ENCODE measurements at places on chromosomes 5 and 9.

GRCh38 chr5:156036640-156037039 lies 290.3 kb upstream of the SGCD start:
- peak; percentile 35 for DNase-seq

DNA sequence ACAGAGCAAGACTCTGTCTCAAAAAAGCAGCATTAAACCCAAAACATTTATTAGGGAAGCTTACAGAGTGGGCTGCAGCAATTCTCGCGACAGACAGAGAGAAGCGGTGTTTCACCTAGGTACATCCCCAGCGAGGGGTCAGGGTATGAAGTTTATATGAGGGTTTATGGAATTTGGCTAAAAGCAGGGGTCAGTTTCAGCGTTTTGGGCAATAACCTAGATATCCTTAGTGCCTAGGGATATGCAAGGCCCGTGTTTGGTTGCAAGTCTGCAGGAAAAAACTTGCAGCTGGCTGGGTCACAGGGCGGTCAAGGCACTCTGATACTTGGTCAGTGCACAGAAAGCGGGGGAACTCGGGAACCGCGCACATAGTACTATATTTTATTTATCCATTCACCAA lies 649 bp upstream of the GLE1 start:
- peak; percentile 4 for DNase-seq

DNA sequence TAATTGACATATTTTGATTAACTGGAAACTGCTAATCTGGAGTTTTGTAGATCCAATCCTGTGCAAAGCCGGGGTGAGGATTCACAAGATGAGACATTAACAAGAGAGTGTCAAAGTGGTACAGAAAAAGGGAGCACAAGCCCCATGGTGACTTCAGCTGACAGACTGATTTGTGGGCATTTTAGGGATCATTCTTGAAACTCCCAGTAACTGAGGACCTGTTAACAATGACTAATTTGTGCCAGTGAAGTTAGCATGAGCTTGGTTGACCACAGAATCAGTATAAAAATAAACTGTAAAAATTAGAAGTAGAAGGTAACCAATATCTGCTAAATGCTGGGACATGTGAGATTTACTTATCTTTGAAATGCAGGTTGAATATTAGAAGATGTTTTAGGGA lies 1578.3 kb downstream of the EFNA5 start:
- DNase-seq: peak; percentile 13

- DNase-seq: no peak
Measured at GRCh38 chr5:1164696-1165630, 36.4 kb upstream of the SLC6A19 start.

- DNase-seq: no peak
Measured at GRCh38 chr9:16459421-16460148, 410.9 kb downstream of the BNC2 start.

DNA sequence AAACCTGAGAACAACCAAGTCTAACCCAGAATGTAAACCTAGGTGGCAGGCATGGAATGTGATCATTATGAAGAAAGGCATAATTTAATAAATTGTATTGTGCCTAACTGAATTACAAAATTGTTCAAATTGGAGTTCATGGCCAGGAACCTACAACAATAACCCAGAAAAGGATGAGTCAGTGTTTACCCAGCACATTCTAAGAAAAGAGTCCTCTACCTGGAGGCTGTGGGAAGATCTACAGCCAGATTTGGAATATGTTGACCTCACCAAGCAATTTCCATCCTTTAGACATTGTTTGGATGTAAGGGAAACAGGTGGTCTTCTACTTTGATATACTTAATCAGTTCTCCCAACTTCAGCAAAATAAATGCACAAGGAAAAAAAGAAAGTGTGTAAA lies 152.2 kb downstream of the TMEM161B start:
- DNase-seq: no peak

GRCh38 chr5:122772446-122772845 lies 2.4 kb upstream of the SNX2 start:
- peak; percentile 82 for DNase-seq

GRCh38 chr5:125668884-125669283 lies 754.3 kb upstream of the GRAMD2B start:
- peak; percentile 19 for DNase-seq

- DNase-seq: no peak
Measured at GRCh38 chr5:127754706-127755105, 51.5 kb downstream of the CCDC192 start.

GRCh38 chr5:32711681-32712480 lies 760 bp downstream of the NPR3 start:
- peak; percentile 42 for DNase-seq

DNA sequence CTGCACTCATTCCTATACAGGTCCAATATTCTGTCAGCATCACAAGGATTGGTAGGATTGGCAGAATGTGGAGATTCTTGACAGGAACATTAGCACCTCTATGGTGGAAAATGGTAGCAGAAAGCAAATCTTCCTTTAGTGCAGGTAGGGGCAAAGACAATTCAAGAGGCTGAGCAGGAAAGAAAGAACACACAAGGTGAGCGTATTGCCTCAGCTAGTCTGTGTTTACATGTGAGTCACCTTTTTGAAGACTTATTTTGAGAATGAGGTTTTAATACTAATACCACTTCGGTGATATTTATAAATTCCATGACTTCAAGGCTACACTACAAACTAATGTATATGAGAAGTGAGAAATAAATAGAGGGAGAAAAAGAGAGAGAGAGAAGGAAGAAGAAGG lies 717.0 kb downstream of the BRINP1 start:
- DNase-seq: no peak

DNA sequence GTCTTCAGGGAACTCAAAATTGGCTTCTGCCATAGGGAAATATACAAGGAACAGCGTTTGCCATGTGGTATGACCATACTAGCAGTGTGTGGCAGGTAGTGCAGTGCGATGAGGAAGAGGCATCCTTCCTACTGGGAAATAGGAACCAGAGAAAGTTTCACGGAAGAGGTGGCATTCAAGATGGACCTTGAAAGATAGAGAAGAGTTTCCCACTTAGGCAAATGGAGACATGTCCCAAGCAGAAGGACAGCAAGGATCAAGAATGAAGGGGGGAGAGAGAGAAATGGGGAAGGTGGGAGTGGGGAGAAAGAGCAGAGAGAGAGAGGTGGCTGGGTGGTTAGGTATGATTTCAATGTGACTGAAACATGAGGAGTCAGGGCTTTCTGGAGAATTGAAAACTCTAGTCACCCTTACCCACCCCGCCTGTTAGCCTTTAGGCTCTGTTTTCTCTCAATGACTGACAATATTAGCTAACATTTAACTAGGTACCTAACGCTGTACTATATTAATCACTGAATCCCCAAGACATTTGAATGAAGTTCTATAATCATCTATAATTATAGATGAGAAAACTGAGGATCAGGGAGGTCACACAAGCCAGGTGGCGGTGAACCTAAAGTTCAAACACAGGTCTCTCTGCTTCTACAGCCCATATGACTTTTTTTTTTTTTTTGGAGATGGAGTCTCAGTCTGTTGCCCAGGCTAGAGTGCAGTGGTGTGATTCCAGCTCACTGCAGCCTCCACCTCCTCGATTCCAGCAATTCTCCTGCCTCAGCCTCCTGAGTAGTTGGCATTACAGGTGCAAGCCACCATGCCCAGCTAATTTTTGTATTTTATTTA lies 171.3 kb downstream of the NR3C1 start:
- DNase-seq: no peak

- no peak for DNase-seq
Measured at GRCh38 chr9:3059781-3060468, 216.0 kb upstream of the PUM3 start.

DNA sequence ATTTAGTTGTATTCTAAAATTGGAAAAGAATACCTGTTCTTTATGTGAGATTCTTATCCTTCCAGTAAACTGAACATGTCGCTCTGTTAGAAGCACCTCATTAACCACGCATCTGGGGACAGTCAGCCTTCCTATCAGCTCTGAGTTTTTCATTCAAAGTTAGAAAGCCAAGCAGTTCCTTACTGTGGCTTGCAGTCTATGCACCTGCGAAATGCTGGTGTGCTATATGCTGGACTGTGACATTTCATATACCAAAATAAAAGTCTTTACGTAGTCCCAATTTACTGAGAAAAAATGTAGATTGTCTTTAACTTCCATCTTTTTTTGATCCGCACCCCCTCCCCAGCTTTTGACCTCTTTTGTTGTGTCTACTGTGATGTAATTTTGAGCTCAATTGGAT lies 4.3 kb downstream of the ANP32B start:
- no peak for DNase-seq

DNA sequence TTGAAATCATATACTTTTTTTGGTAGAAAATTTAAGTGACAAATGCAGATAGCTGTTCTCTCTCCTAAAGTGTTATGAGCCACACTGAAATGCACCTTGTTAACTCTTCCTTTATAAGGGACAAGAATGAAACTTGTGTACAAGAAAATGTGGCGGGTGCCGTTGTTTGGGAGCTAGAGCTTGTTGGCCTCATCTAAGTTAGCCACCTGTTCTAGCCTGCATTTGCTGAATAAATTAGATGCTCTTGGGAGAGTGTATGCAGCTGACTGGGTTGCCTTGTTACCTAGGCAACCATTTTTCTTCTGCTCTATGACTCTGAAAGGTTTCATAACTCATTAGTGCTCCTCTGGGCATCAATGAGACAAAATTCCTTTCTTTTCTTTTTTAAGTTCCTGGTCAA lies 174.3 kb downstream of the TAF11L14 start:
- DNase-seq: no peak

GRCh38 chr5:163190283-163190682 lies 247.1 kb upstream of the CCNG1 start:
- no peak for DNase-seq

Measured in astrocyte (in vitro differentiated cells and primary cell).